ENCODE measurements at places on chromosomes 7 and 10.
A peak's percentile ranks its signal among the peaks of the same experiment; 100 is the strongest.

DNA sequence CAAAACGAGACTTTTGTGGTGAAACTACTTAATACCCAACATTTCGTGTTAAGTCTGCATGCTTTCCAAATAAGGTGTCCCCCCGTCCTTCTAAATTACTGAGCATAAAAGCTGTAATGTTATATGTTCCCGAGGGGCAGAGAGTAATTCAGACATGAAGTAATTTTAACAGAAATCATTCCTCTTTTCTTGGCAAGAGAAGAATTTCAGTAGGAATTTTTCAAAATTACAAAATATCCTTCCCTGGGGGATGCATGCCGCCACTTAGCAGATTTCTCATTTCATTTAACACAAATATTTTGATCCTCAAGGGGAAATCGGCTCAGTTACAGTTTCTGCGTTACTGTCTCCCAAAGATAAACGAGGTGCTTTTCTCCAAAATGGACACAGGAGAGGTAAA lies 213.2 kb upstream of the RHOBTB1 start:
- no peak for DNase-seq

- peak; percentile 46 for DNase-seq
Measured at GRCh38 chr7:25098096-25099046, 26.7 kb downstream of the CYCS start.

DNA sequence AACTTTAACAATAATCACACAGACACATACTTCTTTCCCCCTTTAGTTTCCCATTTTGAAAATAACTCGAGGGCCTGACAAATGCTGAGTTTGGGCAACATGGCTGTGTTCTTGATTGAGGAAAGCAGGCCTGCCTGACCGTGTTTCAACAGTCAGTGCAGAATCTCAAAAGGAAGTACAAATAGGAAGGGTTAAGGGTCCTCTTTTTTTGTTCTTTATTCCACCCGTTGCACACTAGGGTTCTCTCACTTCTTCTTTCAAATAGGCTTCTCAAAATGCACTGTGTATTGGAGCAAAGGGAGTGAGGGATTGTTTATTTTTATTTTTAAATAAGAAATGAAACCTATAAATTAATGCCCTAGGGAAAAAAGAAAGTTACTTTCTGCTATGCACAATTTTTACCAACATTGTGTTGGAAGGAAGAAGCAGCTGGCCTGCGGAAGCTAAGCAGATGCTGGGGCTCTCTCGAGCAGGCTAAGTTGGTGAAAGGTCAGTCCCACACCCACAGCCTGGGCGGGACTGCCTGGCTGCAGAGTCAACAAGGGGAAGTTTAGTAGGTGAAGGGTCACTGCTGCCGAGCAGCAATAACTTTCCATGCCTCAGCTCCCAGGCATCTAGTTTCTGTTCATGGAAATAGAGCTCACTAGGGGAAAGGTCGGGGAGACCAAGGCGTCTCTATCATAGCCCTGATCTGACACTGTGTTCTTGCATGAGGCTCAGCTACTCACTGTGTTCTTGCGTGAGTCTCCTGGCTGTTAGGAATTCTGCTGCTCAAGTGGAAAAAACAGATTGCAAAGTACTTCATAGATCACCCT lies 12.2 kb upstream of the PDK4 start:
- DNase-seq: no peak

DNA sequence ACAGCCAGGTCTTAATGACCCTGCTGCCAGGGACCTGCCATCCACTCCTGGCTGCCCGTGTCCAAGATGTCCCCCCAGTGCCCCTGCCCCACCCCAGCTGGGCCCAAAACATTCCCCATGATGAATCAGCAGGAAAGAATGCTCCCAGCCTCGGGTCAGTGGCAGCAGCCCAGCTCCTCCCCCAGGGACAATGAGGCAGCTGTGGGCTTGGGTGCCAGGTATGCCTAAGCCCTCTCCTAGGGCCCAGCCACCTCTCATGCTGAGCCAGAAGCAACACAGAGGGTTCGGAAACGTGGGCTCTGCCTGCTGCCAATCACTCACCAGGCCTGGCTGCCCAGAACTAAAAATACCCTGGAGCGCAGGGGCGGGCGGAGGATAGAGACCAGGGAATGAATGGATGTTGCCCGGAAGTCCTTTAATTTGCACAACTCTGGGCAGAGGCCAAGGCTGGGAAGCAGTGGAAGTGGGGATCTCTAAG lies 1.5 kb upstream of the LOXL4 start:
- DNase-seq: no peak

DNA sequence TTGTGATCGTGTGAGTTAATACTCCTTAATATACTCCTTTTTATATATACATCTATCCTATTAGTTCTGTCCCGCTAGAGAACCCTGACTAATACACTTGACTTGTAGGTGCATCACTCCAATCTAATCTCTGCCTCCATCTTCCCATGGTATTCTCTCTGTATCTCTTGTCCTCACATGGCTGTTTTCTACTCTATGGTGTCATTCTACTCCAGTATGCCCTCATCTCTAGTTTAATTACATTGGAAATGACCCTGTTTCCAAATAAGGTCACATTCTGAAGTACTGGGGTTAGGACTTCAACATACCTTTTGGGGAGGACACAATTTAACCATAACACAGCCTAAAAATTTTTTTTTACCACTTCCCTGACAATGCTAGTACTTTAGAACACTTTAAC lies 25.8 kb upstream of the TNKS2 start:
- DNase-seq: no peak

GRCh38 chr7:5689118-5689517 lies 92.3 kb downstream of the RNF216 start:
- no peak for DNase-seq

DNA sequence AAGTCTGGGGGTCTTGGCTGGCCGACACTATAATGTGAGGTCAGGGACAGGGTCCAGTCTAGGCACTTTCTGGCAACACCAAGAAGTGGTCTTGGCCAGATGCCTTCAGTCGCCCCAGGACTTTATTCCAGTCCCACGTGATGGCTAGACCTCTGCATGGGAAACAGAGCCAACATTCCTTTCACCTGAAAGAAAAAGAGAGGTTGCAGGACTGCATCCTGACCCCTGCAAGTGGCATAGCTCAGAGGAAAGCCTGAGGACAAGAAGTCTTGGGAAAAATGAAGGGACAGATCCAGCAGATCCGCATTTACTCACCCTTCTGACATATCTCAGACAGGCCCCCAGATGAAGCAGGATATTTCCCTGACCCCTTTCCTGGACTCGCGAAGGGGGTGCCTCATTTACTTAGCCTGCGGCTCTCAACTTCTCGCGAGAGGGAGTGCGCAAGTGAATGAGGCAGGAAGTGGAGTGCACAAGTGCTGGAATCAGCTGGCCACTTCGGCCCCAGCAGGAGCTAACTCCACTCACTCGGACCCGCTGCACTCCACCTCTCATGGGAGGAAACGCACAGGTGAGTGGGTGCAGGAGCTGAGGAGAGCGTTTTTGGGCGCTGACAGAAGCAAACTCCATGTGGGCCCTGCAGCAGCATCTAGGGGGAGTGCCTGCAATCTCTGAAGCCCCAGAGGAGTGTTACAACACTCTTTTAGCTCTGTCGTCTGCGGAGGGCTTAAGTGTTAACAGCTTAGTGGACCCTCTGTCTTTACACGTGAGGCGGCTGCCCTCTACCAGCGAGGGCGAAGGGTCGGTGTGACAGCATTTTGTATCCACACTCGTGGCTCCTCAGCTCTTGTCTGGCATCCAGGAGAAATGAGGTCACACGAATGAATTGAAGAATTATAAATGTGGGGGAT lies 916.2 kb upstream of the GHITM start:
- DNase-seq: no peak

DNA sequence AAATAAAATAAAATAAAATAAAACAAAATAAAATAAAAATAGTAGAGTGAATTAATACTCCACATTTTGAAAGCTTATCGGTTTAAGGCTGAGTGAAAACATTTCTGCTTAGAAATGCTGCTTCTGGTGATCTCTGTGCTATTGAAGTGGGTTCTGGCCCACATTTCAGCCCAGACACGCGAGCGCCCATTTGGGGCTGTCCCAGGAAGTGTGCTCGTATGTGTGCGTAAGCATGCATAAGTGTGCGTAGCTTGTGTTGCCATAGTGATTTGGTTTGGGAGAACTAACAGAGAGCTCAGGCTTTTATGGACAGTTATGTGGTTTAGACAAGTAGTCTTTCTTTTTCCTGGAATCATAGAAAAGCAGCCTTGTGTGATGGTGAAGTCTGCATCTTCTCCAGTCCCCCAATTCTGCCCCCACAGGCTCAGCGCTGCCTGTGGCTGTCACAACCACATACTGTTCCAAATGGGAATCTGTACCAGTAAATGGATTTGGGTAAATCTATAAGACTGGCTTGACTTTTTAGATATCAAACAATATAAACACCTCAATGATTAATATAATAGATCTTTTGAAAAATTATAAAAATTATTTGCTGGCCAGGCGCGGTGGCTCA lies 29.8 kb upstream of the PURB start:
- no peak for DNase-seq

- no peak for DNase-seq
Measured at GRCh38 chr7:33794959-33795358, 110.4 kb upstream of the BMPER start.

GRCh38 chr10:76868098-76868977 lies 769.3 kb downstream of the KCNMA1 start:
- DNase-seq: no peak

DNA sequence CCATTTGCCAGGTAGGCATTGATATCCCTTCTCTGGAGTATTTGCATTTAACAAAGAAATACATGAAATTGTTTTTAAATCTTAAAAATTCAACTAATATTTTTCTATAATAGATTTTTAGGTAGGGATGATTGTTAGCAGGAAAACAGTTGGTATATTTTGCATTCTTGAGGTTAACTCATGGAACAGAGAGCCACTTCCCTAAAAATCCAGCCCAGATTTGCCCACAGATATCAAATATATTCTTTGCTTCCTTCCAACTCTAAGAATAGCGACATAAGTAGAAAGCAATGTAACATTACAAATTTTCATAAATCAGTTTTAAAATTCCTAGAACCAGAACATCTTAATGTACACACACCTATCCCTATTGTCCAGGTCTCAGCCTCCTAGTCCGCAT lies 45.0 kb upstream of the ANLN start:
- DNase-seq: no peak

DNA sequence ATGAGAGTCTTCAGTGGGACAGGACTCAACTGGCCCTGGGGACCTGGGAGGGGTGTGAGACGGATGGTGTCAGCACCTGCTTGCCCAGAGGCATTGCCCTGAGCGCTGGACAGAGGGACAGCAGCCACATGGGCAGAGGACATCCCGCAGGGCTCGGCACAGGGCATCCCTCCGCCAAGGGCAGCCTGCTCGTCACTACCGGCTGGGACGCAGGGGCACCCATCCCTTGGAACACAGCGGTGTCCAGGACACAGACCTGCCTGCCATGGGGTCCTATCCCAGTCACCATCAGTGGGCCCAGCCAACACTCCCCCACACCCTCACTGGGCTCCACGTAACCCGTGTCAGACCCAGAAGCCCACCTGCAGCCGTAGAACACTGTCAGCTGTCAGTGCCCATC lies 109.3 kb downstream of the LARP4B start:
- no peak for DNase-seq

- DNase-seq: no peak
Measured at GRCh38 chr10:13115832-13116803, 16.2 kb downstream of the OPTN start.

DNA sequence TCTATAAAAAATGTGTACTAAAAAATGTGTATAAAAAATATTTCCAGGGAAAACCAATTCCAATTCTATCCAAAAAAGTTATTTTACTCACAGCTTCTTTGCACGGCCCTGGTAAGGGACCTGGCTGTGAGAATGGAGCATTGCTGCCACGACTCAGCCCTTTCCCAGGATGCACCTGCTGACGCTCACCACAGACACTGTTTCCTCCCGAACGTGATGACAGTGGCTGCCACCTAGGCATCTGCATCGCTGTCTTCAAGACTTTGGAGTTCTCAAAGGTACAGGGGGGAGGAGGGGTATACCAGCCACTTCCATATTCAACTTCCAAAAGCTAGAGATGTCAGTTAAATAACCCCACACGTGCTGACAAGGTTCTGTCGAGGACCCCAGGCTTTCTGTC lies 23.9 kb upstream of the PTPRN2 start:
- no peak for DNase-seq

- no peak for DNase-seq
Measured at GRCh38 chr10:62166331-62167131, 102.1 kb downstream of the RTKN2 start.

DNA sequence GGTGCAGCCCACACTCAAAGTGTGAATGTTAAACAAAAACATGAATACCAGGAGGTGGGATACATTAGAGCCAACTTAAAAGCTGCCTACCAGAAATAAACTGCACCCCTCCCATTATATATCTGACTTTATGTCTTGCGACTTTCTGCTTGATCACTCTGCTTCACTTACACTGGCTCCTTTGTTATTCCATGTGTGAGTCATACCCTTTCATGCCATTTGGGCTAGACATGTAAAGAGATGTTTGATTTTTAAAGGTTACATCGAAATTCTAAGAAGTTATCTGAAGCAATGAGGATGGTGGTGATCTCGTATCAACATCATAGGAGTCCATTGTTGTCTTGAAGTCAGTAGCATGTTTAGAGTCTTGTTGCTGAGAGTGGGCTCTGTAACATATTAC lies 31.6 kb upstream of the ETV1 start:
- DNase-seq: no peak

GRCh38 chr7:47301105-47301477 lies 280.8 kb downstream of the TNS3 start:
- DNase-seq: no peak

DNA sequence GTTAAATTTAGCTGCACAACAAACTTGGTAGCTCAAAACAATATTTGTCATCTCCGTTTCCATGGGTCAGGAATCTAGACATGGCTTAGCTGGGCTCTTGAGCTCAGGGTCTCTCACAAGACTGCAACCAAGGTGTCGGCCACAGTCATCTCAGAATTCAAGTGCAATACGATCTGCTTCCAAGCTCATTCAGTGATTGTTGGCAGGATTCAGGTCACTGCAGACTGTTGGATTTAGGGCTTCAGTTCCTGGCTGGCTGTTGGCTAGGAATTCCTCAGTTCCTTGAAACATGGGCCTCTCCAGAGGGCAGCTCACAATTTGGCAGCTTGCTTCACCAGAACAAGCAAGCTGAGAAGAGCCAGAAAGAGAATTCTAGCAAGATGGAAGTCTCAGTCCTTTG lies 17.5 kb upstream of the CHST3 start:
- DNase-seq: no peak

GRCh38 chr10:74081192-74081803 lies 69.3 kb downstream of the AP3M1 start:
- DNase-seq: peak; percentile 11

DNA sequence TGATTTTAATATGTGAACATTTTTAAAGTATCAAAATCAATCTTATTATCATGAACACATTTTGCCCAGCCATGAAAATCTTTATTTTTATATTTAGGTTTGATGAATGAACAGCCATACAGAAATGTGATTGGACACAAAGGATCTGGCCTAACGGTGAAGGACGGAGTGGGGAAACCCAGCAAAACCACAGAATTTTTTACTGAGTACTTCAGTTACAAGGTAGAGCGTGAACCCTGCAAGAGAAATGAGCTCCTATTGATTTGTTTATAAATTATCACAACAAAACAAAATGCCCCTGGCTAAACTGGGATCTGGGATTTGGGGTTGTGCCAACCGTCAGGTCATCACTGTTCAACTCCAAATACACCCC lies 118.8 kb downstream of the JAZF1 start:
- DNase-seq: no peak

- no peak for DNase-seq
Measured at GRCh38 chr7:151078233-151079040, 2.2 kb downstream of the FASTK start.
